Cortex of kidney (tissue), 1 donor: ENCODE measurements at places on chromosomes 5 and 9.

DNA sequence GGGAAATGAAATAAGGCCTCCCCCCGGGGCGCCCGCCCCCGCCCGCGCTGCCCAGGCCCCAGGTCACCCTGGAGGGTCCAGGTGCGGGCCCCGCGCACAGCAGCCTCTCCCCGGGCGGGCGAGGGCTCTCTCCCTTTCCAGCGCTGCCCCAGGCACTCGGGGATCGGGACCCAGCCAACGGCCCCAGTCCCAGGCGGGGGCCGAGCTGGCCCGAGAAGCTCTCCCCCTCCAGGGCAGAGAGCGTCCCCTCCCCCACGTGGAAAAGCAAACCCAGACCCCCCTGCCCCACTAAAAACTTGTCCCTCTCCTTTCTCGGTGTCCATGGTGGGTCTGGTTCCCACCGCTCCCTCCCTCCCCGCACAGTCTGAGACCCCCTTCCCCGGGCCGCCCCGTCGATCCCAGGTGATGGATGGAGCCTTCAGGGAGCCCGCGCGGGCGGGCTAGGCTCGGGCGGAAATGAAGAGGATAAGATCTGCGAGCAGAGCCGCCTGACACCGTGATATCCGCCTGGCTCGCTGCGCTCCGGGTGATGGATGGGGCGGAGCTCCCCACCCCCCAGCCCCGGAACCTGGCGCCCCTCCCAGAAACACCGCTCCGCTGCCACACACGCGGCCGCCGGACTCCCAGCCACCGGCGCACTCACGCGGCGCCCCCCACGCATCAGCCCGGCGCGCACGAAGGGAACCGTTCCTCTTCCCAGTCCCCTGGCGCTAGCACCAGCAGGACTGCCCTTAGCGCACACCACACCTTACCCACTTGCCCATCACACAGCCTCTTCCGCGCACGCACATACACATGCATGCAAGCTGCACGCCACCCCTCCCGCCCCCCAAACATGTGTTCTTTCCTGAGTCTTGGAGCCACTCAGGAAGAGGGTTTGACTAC is 81.7 kb upstream of the ZBTB43 start:
- DNase-seq: no peak

DNA sequence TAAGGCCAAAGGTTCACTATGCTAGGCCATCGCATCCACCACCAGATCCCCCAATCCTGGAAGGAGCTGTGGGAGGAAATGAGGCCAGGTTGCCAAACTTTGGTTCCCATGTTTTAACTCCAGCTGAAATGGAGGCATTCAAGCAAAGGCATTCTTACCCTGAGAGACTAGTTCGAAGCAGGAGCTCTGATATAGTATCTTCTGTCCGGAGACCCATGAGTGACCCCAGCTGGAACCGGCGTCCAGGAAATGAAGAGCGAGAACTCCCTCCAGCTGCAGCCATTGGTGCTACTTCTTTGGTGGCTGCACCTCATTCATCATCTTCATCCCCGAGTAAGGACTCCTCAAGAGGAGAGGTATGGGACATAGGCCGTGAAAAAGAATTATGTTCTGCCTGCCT is 75.6 kb downstream of the GAPVD1 start:
- no peak for DNase-seq

GRCh38 chr9:128847803-128848202 is 18.2 kb upstream of the SPOUT1 start:
- DNase-seq: no peak

DNA sequence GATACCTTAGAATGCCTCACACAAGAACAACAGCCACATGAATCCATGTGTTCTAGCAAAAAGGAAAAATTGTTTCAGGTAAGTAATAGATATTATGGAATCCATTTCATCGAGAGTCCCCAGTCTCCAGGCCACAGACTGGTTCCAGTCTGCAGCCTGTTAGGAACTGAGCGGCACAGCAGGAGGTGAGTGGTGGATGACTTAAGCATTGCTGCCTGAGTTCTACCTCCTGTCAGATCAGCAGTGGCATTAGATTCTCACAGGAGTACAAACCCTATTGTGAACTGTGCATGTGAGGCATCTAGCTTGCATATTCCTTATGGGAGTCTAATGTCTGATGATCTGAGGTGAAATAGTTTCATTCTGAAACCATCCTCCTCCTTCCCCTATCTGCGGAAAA is 207.0 kb downstream of the CSNK1G3 start:
- DNase-seq: no peak

GRCh38 chr5:138954257-138955012 is 79.3 kb upstream of the LRRTM2 start:
- DNase-seq: no peak

DNA sequence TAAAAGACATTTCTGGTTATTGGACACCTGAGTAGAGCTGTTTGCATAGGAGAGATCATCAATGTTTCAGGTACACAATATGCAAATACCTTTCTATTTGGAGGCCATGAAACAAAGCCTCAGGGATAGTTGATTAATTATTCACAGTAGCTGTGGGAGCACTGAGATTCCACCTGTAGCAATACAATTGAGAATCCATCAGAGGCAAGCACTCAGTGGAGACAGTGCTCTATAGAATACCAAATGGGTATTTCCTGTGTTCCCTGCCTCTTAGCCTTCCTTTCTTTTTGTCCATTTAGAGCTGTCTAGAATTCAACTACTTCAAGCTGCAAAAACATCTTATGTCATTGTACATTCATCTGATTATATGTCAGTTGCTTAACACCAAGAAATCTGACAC is 1754.0 kb upstream of the ACO1 start:
- DNase-seq: no peak

- no peak for DNase-seq
Observed at GRCh38 chr5:306011-306805, 15.3 kb upstream of the AHRR start.

GRCh38 chr5:45414620-45415573 is 281.3 kb downstream of the HCN1 start:
- DNase-seq: no peak

DNA sequence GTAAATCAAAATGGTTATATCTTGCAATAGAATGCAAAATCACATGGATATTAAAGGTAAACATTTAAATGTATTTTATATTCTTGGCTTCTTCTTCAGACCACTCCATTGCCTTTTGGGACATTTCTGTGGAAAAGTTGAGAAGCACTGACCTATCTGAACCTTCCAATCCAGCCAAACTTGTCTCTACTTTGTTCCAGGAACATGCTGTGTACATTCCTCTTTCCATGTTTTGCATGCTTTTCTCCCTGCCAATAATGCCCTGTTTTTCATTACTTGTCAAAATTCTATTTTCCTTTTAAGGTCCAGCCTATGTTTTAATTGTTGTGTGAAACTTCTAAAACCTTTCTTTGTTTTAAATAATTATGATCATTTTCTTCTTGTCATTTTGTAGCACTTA is 28.3 kb downstream of the JAK2 start:
- no peak for DNase-seq

GRCh38 chr5:170439223-170439943 is 50.2 kb upstream of the KCNMB1 start:
- no peak for DNase-seq

- no peak for DNase-seq
Observed at GRCh38 chr5:60371065-60371464, 328.9 kb downstream of the DEPDC1B start.

DNA sequence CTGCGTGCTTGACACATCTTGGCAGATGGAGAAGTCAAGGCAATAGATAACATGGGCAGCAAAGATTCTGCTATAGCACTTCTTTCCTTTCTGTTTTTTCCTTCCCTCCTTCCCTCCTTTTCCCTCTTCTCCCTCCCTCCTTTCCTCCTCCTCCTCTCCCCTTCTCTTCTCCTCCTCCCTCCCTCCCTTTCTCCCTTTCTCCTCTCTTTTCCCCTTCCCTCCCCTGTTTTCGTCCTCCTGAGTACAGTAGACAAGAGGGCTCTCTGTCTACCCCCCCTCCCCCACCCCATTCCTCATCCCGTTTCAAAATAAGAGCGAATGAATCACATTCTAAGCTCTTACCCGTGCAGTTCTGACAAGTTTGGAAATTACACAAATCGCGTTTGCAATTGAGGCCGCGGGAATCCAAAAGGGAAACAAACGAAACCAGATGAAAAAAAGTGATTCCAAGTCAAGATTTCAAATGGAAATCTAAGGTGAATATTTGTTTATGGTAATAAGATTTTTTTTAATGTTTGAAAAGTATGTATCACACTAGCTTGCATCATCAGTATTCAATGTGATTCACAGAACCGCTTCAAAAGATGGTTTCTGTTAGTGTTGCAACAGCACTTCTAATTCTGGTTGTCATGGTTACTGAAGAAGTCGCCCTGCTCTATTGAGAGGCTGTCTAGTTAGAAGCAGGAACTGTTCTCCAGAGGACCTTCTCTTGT is 1.3 kb downstream of the NIM1K start:
- DNase-seq: no peak

DNA sequence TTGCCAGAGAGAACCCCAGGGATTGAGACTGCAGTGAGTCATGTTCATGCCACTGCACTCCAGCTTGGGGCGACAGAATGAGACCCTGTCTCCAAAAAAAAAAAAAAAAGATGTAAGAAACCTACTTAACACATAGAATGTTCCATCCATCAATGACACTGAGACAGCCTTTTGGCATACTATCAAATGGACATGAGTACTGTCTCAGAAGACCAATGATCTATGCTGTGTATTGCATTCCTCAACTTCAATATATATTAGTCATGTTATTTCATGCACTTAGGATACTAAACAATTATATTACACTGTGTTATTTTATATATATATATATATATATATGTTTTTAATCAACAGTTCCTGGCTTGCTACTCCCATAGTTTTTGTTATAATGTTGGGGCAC is 57.1 kb upstream of the ANKH start:
- DNase-seq: no peak

GRCh38 chr5:25863811-25864210 is 1174.6 kb downstream of the CDH9 start:
- no peak for DNase-seq

DNA sequence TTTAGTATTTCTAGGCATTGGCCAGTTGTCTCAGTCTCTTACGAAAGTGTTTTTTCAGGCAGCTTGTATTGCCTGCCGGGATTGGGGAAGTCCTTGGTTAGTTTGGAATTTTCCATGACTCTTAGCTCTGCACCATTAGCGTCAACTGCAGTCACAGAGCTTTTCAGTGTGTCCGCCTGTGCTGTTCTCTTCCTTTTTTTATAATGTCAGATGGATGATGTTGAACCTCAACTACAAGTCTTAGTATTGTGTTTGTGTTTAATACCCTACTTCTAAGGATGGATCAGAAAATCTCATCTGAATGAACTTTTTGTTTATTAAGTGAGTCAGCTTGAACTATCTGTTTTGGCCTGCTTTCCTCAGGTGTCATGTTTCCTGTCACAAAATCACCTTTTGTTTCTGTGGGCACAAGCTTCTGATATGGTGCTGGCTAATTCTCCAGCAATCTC is 33.1 kb downstream of the ATP6V0E1 start:
- DNase-seq: no peak

DNA sequence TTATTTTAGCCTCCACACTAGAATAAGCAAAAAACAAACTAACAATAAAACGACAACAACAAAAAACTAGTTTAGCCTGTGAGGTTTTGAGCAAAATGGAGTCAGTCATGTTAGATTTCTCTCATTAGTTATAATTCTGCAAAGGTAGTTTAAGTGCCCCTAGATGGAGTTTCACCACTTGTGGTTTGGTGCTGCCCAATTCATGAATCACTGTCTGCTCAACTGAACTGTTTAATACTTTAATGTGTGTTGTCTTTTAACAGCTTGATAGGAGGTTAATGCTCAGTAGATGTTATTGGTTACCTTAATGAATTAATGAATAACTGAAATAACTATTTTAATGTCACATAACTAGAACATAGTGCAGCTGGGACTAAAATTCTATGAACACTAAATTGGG is 3.5 kb upstream of the PLAA start:
- DNase-seq: no peak

- no peak for DNase-seq
Observed at GRCh38 chr9:134719331-134719730, 77.7 kb downstream of the COL5A1 start.

GRCh38 chr5:95358848-95359247 is 32.3 kb upstream of the FAM81B start:
- no peak for DNase-seq

DNA sequence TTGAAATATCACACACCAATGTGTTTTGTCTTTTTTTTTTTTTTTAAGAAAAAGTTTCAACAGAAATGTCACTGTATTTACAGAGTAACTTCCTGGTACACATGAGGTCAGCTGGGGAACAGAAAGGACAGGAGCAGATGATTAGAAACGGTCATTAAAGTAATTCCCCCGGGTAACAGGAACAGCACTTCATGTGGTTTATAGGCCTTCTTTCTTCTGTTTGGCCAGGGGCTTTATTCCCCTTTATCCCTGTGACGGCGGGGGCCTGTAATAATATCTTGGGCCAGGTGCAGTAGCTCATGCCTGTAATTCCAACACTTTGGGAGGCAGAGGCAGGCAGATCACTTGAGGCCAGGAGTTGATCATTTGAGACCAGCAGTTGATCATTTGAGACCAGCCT is 30.5 kb upstream of the MSH3 start:
- no peak for DNase-seq

- DNase-seq: no peak
Observed at GRCh38 chr9:117771136-117771535, 66.9 kb downstream of the TLR4 start.

GRCh38 chr9:126991183-126991582 is 76.6 kb downstream of the RALGPS1 start:
- DNase-seq: no peak

DNA sequence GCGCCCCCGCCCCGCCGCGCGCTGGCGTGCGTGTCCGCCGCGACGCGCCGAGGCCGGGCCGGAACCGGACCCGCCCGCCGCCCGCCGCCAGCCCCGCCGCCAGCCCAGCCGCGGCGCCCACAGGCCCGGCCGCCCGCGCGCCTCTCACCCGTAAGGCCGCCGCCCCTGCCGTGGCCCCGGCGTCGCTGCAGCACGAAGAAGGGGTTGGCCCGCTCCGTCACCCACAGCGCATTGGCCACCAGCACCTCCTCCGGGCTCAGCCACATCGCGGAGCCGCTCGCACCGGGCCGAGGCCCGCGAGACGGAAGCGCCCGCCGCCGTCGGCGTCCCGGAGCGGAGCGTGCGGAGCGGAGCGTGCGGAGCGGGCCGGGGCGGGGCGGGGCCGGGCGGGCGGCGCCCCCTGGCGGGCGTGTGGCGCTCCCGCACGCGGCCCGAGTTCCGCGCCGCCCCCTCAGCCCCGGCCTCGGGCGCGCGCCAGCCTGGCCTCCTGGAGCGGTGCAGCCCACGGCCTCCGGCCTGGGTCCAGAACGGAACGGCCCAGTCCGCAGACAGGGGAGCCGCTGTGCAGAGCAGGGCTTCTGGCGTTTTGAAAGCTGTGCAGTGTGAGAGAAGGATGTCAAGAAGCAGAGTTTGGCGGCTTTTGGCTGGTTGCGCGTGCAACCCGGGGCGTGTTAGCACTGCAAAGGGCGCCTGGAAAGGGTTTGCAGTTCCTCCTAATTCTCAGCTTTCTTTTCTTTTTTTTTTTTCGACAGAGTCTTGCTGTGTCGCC is at the start of gene TBC1D9B:
Gene TBC1D9B, minus strand, starts transcription at position 342 of the 769 bp plus-strand sequence. Its CDS starts 76 bp downstream, at position 266.
- DNase-seq: no peak

DNA sequence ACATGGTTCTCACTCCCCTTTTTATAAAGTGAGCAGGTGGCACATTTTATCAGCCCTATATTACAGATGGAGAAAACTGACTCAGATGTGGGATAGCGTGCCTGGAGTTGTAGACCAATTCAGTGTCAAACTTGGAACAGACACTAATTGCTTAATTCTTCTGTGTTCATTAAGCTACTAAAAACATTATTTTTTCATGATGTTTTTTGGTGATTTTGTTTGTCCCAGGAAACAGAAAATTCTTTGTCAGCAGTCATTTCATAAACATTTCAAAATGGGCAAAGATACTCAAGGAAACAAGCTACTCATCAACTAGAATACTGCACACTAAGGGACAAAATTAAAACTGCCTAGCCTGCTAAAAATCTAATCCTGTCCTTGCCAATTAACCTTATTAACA is 2.2 kb downstream of the ABHD17B start:
- no peak for DNase-seq
